ENCODE measurements at places on chromosomes 2 and 18. TPM values are rescaled to one million over a fixed set of nuclear protein-coding genes. Genes with fewer than 3 reads are reported as not detected.

Gene UGT1A8
- total RNA-seq: not detected

Gene UCN
- total RNA-seq: 0.79 TPM

Gene FAM110C
- 6.2 TPM for total RNA-seq

Gene CTAGE1
- not detected for total RNA-seq

Gene KIDINS220
- total RNA-seq: 280 TPM

Gene MSH2
- 73.4 TPM for total RNA-seq

Gene LYG1
- 0.69 TPM for total RNA-seq

Gene FAM124B
- 17.2 TPM for total RNA-seq

Gene GALNT3
- total RNA-seq: 6.7 TPM

Gene RIT2
- total RNA-seq: 7.1 TPM

Gene TMEM131
- total RNA-seq: 37.7 TPM

Gene L3MBTL4
- total RNA-seq: 11.5 TPM

Gene CYP26B1
- total RNA-seq: 4.5 TPM

Gene IL1A
- total RNA-seq: 0.55 TPM

Gene ZNF532
- total RNA-seq: 106 TPM

Gene SKOR2
- 0.55 TPM for total RNA-seq

Gene UGT1A10
- not detected for total RNA-seq
